MCF 10A (cell line): ENCODE measurements at places on chromosomes 7 and 10.
A peak's percentile ranks its signal among the peaks of the same experiment; 100 is the strongest.

GRCh38 chr7:611281-611810, 91.7 kb upstream of the PDGFA start:
- DNase-seq: no peak

DNA sequence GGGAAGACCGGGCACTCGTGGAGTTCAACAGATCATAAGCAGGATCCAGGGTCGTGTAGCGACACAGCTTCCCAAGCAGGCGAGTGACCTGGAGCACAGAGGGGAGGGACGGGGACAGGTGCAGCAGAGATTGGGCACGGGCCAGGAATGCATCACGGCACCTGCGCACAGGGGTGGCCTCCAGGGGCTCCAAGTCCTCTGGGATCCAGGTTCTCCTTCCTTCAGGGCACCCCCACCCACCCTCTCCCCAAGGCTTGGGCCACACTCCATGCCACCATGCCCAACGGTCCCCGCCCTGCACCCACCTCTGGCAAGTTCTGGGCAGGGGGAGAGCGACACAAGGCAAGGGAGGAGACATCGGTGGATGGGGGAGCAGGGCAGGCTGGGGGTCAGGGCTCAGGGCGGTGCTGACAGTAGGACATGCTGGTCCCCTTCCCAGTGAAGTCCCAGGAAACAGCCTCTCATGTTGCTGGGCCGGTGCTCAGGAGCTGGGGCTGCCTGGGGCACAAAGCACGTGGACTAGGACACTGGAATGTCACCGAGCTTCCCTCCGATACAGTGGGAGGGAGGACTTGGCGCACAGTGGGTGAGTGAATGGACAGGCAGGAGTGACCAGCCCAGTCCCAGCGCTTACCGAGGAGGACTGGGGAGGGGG, 597.3 kb downstream of the PTPRN2 start:
- no peak for DNase-seq

- no peak for DNase-seq
Measured at GRCh38 chr7:155458111-155458877, at the start of gene EN2. Gene EN2 (plus strand): TSS chr7:155458129. CDS start chr7:155458378, 249 bp downstream.

GRCh38 chr10:17676919-17677318, 33.0 kb downstream of the STAM start:
- DNase-seq: no peak

GRCh38 chr7:29331163-29331562, 136.6 kb downstream of the CHN2 start:
- DNase-seq: no peak

- DNase-seq: no peak
Measured at GRCh38 chr10:63744060-63744941, 223.1 kb downstream of the REEP3 start.

DNA sequence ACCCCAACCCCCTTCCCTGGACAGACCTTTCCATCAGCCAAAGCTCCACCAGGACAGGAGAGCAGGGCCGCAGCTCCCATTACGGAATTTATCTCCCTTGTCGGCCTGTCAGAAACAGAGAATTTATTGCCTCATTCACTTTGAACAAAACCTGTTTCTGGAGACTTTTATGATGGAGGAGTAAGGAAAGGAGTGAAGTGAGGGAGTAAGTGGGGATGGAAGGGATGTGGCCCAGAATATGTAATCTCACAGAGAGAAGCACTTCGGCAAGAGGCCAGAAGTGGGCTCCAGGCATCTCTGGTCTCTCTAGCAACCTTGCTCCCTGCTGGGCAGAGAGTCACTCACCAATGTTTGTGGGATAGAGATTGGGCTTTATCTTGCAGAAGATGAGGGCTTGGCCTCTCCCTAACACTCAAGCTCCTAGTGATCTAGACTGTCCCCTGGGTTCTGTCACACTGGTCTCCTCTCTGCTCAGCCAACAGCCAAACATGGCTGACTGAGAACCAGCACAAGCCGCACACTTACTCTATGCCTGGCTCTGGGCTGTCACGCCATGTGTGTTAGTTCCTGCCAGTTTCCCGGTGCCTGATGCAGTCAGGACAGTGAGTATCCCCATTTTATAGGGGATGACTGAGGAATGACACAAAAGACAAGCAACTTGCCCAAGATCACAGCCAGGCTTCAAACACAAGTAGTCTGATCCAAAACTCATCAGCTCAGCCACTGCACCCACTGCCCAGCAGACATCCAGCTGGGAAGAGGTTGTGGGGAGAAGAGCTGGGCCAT, 149.4 kb upstream of the ZMIZ1 start:
- DNase-seq: no peak

- peak; percentile 32 for DNase-seq
Measured at GRCh38 chr7:118870187-118870586, 645.7 kb downstream of the ANKRD7 start.

- no peak for DNase-seq
Measured at GRCh38 chr7:51602376-51602775, 285.8 kb upstream of the COBL start.

GRCh38 chr7:7673240-7673550, 32.6 kb downstream of the UMAD1 start:
- no peak for DNase-seq

- DNase-seq: no peak
Measured at GRCh38 chr7:111844904-111845671, 282.8 kb upstream of the IMMP2L start.

GRCh38 chr10:74949843-74950765, 123.7 kb downstream of the KAT6B start:
- DNase-seq: no peak

DNA sequence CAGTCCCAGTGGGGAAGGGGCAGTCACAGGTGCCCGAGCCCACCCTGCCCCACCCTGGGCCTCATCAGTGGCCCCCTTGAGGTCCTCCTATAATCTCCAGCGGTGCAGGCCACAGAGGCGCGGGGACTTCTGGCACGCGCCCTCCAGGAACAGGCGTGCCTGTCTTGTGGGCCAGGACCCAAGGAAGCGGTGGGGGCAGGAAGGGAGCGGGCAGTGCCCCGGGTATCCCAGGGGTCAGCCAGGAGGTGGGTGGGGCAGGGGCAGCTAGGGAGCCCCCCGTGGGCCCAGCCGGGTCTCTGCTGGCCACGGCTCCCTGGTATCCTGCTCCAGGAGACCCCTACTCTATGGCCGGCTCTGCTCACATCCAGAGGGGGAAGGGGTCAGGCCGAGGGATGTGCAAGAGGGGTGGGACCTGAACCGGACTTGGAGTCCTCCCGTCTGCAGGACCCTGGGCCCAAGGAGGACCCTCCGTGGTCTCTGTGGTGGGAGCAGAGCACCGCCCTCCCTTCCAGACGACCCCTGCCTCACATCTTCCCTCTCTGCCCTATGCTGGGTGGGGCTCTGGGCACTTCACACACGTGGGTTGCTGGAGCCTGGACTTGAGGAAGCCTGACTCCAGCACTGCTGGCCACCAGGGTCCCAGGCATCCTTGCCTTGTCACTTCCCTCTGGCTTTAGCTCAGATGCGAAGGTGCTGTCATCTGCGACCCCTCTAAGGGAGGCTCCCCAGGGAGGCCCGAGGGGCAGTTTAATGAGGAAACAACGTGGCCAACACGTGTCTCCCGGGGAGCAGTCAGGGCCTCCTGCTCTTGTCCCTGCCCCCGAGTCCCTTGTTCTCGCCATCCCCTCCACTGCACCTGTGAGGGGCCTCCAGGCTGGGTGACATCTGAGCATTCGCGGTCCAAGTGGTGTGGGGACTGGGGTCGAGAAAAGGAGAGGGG, 18.3 kb upstream of the GRIFIN start:
- no peak for DNase-seq

- peak; percentile 68 for DNase-seq
Measured at GRCh38 chr7:112201411-112201810, 4.8 kb downstream of the DOCK4 start.

DNA sequence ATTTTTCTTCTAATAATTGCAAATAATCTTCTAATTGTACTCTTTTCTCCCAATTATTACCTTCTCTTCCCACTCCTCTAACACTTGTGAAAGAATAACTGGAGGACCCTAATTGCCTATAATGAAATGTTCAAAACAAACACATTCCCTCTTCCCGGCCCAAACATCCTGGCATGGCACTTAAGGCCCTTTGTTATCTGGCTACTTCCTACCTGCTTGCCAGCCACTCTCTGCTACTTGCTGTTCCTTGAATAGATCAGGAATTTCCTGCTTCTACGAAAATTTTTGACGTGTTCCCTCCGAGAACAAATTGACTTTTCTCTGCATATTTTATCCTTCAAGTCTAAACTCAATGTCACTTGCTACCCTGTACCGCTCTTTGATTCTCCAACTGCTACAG, 56.1 kb upstream of the NOBOX start:
- DNase-seq: no peak

- DNase-seq: peak; percentile 31
Measured at GRCh38 chr7:127751490-127752448, 99.8 kb downstream of the SND1 start.

DNA sequence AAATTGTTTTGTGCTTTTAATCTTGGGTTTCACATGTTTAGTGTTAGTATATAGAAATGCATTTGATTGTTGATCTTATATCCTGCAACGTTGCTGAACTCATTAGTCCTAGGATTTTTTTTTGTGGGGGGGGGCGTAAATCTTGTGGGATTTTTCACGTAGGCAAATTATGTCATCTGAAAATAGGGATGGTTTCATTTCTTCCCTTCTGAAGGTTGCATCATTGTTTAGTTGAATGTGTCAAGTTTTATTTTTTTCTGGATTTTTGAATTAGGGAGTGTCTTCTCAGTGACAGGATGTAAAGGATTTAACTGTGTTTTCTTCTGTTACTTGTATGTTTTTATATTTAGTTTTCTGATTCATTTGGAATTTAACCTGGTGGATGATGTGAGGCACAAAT, 26.7 kb downstream of the MKLN1 start:
- DNase-seq: no peak

GRCh38 chr10:6702030-6702429, 122.0 kb upstream of the PRKCQ start:
- no peak for DNase-seq

- DNase-seq: peak; percentile 57
Measured at GRCh38 chr10:24254180-24254579, 45.2 kb downstream of the KIAA1217 start.

- no peak for DNase-seq
Measured at GRCh38 chr10:48677625-48678024, 7.0 kb upstream of the WDFY4 start.

DNA sequence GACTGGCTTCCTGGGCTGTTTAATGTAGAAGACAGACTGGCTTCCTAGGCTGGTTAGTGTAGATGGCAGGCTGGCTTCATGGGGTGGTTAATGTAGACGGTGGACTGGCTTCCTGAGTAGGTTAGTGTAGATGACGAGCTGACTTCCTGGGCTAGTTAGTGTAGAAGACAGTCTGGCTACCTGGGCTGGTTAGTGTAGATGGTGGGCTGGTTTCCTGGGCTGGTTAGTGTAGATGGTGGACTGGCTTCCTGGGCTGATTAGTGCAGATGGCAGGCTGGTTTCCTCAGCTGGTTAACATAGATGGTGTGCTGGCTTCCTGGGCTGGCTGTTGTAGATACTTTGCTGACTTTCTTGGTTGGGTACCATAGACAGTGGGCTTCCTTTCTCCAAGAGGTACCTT, 122.9 kb upstream of the PPP2R2D start:
- no peak for DNase-seq

DNA sequence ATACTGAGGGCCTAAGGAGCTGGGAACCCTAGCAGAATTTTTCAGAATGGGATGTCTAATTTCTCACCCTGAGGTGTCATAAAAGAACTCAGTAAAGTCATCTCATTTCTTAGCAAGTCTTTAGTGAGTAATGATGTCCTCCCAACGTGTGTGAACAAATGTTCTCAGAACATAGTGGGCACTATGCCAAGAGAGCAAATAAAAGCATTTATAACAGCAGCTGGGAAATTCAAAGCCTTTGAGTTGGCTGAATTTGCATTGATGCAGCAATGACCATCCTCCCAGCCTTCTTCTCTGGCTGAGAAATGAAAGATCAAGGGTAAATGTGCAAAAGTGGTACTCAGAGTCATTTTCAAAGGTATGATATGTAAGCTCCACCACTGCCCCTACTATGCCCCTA, 109.4 kb downstream of the FAM107B start:
- DNase-seq: peak; percentile 68

GRCh38 chr7:55504093-55504859, 68.0 kb downstream of the VOPP1 start:
- DNase-seq: peak; percentile 11

- no peak for DNase-seq
Measured at GRCh38 chr10:106997721-106998120, 166.8 kb downstream of the SORCS1 start.

DNA sequence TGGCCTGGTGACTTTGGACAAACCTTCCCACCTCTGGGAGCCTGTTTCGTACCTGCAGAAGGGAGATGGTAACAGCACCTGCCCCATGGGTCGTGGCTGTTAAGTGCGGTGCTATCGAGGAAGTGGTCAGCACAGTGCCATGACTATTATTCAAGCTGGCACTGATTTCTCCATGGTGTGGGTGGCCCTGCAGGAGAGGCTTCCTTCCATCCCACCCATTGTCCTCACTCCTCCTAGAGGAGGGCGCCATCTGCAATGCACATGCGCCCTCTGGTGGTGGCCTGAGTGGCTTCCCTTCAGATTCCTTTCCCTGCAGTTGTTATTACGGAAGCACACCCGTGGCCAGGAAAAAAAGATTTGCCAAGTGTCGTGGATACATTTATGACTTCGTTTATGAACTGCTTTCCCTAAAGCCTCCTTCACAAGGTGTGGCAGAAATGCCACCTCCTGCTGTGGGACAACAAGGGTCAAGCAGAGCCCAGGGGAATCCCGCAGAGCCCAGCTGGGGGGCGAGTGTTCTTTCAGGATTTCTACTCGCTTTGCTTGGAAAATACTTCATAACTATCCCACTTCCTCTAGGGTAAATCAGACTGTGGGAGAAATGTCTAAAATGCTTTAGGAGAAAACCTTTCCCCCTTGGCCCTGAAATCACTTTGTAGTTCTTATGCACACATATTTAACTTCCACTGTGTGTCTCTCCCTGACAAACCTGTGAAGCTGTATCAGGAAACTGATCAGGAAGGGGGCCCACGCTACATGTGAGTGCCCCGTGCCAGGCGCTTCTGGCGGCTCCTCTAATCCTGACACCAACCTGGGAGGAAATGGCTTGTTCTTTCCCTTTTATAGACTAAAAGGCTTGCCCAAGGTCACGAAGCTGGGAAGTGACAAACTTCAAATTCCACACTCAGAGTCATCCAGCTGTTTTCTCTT, 98.0 kb upstream of the ANLN start:
- peak; percentile 80 for DNase-seq

- no peak for DNase-seq
Measured at GRCh38 chr10:54962134-54962900, 161.3 kb upstream of the PCDH15 start.

DNA sequence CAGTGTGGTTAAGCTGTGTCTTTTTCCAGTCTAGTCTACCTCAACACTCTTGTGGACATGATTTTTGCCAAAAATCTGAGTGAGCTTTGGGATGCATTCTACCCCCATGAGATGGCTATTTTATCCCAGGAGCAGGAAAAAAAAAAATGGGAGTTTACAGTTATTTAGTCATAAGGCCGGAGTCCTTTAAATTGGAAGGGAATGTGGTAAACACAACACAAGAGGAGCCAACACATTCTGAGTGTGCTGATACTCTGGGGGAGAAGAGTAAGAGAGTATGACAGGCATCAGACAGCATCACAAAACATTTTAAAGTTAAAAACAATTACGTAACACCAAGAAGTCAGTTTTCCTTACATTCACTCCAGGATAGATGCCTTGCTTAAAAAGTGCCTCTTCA, 46.1 kb downstream of the C1GALT1 start:
- no peak for DNase-seq
